K562 (cell line): ENCODE measurements at places on chromosomes 12 and 14. TPM values are rescaled to one million over a fixed set of nuclear protein-coding genes. Genes with fewer than 3 reads are reported as not detected.
A peak's percentile ranks its signal among the peaks of the same experiment; 100 is the strongest.

- no peaks in the 10 kb centered on the region for H3K27me3 ChIP-seq
- H3K4me3 ChIP-seq: no peak overlapping the region
- H3K4me1 ChIP-seq: no peaks in the 10 kb centered on the region
Measured at GRCh38 chr12:89461649-89462612, 62.7 kb downstream of the GALNT4 start.

PLCZ1 gene
- total RNA-seq: not detected in 2 replicates

SPTB gene
- total RNA-seq: 40.1 and 45.9 TPM in 2 replicates

NOVA1 gene
- not detected in 2 replicates for total RNA-seq

DNA sequence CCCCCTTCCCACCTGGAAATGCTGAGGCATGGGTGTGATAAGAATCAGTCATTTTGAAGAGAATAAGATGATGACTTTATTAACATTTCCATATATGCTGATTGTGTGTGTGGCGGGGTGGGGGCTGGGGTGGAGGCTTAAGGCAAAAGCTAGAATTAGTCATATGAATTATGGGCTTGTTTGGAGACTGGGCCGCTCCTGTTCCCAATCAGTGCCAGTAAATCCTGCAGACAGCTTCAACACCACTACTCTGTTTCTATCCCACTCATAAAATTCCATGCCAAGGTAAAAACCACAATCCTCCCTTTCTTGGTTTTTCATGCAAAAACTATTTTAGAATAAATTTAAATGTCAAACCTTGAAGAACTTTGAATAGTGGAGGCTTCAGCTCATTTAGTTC lies 29.9 kb upstream of the SLC38A2 start:
- H3K27ac ChIP-seq: no peak overlapping the region
- H3K4me3 ChIP-seq: no peak overlapping the region
- no peaks in the 10 kb centered on the region for H3K36me3 ChIP-seq
- peaks cover 8% of the 10 kb centered on the region for H3K4me1 ChIP-seq

DNA sequence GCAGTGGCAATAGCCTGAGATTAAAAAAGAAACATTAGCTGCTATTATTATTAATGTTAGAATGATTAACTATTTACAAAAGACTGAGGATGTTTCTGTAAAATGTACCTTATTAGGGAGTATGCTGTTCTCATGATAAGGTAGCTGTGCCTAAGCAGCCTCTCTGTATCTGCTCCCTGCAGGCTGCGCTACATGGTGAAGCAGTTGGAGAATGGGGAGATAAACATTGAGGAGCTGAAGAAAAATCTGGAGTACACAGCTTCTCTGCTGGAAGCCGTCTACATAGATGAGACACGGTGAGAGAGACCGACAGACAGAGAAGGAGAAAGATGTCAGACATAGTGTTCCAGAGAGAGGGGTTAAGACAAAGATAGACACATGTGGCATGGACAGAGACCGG lies 17.4 kb downstream of the PDE1B start:
- H3K4me3 ChIP-seq: no peak overlapping the region
- peak; percentile 29 for DNase-seq
- peaks cover 35% of the 10 kb centered on the region for H3K27me3 ChIP-seq
- H3K27ac ChIP-seq: no peak overlapping the region

DNA sequence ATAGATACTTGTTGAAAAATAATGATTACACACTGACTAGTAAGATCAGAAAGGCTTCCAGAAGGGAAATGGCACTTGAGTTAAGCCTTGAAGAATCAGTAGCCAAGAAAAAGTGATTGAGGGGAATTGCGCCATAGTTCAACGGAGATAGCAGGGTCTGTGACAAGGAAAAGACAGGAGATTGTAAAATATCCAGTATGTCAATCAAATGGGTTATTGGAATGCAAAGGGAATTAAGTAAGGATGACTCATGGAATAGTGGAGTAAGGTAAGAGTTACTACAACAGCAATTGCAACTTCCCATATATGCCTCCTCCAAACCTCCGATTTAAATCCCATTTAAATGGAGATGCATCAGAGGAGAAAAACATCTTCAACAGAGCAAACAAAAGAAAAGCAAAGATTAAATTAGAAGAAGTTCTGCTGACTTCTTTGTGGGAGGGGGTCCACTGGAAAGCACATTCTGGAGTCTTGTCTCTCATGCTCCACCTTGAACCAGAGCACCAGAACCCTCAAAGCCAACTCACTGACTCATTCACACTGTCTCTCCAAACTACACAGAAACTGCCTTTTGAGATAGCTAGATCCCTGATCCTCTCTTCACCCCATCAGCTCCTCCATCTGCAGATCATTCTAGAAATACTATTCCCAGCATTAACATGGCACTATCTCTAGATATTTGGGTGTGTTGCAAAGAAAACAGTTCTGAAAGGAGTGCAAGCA lies 138.2 kb downstream of the NUAK1 start:
- H3K4me1 ChIP-seq: no peaks in the 10 kb centered on the region
- no peaks in the 10 kb centered on the region for H3K36me3 ChIP-seq
- no peak for DNase-seq
- no peak overlapping the region for H3K27ac ChIP-seq
- H3K27me3 ChIP-seq: peaks cover 7% of the 10 kb centered on the region; the same call in 1 of the 2 replicates

GRCh38 chr14:59846595-59846994 lies 24.0 kb downstream of the RTN1 start:
- no peak for DNase-seq
- H3K27ac ChIP-seq: no peak overlapping the region
- H3K36me3 ChIP-seq: no peaks in the 10 kb centered on the region
- no peaks in the 10 kb centered on the region for H3K27me3 ChIP-seq
- H3K4me3 ChIP-seq: no peak overlapping the region
- no peaks in the 10 kb centered on the region for H3K4me1 ChIP-seq

DNA sequence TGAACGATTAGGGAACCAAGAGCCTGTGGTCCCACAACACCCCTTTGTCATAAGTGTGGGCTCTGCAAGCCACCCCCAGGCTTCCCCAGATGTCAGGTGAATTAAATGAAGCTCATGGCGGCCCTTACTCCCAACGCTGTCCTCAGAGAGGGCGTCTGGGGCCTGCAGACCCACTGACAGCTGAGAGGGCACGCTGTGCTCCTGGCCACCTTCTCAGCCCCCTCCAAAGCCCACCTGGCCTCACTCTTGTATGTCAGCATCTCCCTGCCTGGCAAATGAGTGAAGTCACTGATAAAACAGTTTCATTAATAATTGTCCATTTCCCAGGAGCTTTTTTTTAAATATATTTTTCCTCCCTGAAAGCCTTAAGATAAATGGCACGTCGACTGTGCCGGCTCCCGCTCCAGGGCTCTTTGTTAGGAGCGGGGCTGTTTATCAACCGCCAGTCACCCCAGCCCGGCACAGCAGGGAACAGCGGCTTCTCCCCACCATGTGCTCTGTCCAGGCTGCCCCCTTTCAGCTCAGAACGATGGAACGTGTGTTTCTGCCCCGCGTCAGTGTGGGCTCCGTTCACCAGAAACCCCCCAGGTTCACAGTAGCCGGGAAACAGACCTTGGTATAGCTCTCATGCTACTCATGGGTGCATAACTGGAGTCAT lies 94.7 kb upstream of the SFSWAP start:
- no peak overlapping the region for H3K27ac ChIP-seq
- H3K4me3 ChIP-seq: no peak overlapping the region
- peaks cover 48% of the 10 kb centered on the region for H3K27me3 ChIP-seq
- H3K36me3 ChIP-seq: no peaks in the 10 kb centered on the region
- no peak for DNase-seq

CRIP1 gene
- 0.58 and 0.98 TPM in 2 replicates for total RNA-seq

GRCh38 chr12:107178776-107179175 lies 85.4 kb upstream of the CRY1 start:
- H3K27ac ChIP-seq: no peak overlapping the region
- H3K4me3 ChIP-seq: no peak overlapping the region
- no peak for DNase-seq

DNA sequence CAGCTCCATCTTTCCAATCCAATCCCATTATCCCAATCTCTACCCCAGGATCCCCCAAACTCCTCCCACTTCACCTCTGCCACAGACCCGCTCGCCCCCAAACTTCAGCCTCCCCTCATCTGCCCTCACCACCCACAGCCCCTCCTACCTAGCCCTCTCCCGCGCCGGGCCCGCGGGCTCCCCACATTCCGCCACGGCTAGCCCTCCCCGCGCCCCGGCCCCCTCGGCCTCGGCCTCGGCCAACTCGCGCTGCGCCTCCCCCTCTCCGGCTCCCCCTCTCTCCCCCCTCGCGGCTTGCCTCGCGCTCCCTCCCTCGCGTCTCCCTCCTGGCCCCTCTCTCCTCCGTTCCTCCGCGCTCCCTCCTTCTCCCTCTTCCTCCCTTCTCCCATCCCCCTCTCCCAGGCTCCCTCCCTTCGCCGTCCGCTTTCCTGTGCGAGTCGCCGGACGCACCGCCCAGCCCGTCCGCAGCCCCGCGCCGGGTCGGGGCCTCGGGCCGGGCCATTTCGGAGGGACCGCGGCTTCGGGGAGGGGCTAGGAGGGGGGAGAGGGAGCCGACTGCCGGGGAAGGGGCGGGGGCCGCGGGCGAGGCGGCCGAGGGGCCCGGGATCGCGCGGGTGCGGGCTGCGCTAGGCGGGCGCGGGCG lies at the start of gene ATN1:
ATN1 (plus strand) TSS at position 581 of the 643 bp plus-strand sequence. CDS start 6,043 bp downstream, outside the sequence.
- H3K36me3 ChIP-seq: peaks cover 10% of the 10 kb centered on the region; the same call in 1 of the 3 replicates
- peak; percentile 72 for DNase-seq
- H3K4me3 ChIP-seq: peak within 1 kb of the TSS; percentile 76

GRCh38 chr12:2248901-2249381 lies 196.2 kb downstream of the CACNA1C start:
- H3K36me3 ChIP-seq: no peaks in the 10 kb centered on the region
- H3K4me1 ChIP-seq: no peaks in the 10 kb centered on the region
- H3K4me3 ChIP-seq: no peak overlapping the region
- DNase-seq: no peak
- no peak overlapping the region for H3K27ac ChIP-seq

- no peak for DNase-seq
- H3K4me1 ChIP-seq: peaks cover 49% of the 10 kb centered on the region
- no peak overlapping the region for H3K27ac ChIP-seq
- no peak overlapping the region for H3K4me3 ChIP-seq
Measured at GRCh38 chr12:104727726-104728465, 230.2 kb downstream of the SLC41A2 start.

GRCh38 chr12:114735011-114735410 lies 51.0 kb upstream of the TBX3 start:
- no peak overlapping the region for H3K27ac ChIP-seq
- peaks cover 35% of the 10 kb centered on the region for H3K27me3 ChIP-seq
- H3K4me3 ChIP-seq: no peak overlapping the region
- no peak for DNase-seq
- H3K36me3 ChIP-seq: no peaks in the 10 kb centered on the region
- H3K4me1 ChIP-seq: no peaks in the 10 kb centered on the region

SERPINA9 gene
- not detected in 2 replicates for total RNA-seq

GRCh38 chr12:16349131-16349460 lies 1.7 kb downstream of the MGST1 start:
- peaks cover 5% of the 10 kb centered on the region; the same call in 1 of the 3 replicates for H3K36me3 ChIP-seq
- peak overlapping the region; percentile 81 for H3K27ac ChIP-seq
- DNase-seq: peak; percentile 6
- no peaks in the 10 kb centered on the region for H3K27me3 ChIP-seq
- peaks cover 3% of the 10 kb centered on the region; the same call in 1 of the 2 replicates for H3K4me1 ChIP-seq

GRCh38 chr12:22084852-22085251 lies 38.8 kb downstream of the CMAS start:
- H3K4me3 ChIP-seq: no peak overlapping the region
- H3K27ac ChIP-seq: no peak overlapping the region
- peaks cover 11% of the 10 kb centered on the region; the same call in 2 of the 3 replicates for H3K4me1 ChIP-seq
- no peaks in the 10 kb centered on the region for H3K36me3 ChIP-seq
- H3K27me3 ChIP-seq: no peaks in the 10 kb centered on the region
- no peak for DNase-seq

DNA sequence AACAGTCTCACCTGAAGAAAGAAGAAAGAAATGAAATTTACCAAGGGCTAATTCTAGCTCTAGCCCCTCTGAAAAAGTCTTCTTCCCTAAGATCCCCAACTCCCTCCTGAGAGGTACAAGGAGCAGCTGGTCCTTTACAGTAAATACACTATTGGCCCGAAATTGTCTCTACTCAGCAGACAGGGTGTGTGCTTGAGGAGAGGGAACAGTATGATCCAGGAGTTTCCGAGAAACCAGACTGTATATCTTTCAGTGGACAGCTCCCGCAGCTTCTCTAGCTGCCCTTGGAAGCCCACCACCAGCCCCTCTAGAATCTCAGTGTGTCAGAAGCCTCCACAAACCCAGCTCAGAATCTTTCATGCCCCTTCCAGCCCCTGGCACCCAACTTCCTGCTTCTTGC lies 8.1 kb downstream of the GPR84 start:
- no peaks in the 10 kb centered on the region for H3K27me3 ChIP-seq
- no peak overlapping the region for H3K4me3 ChIP-seq
- DNase-seq: no peak
- peaks cover 69% of the 10 kb centered on the region for H3K4me1 ChIP-seq
- H3K27ac ChIP-seq: peak overlapping the region; percentile 60
- peaks cover 13% of the 10 kb centered on the region; the same call in 2 of the 3 replicates for H3K36me3 ChIP-seq

GPD1 gene
- 0.55 and 0.67 TPM in 2 replicates for total RNA-seq

DNA sequence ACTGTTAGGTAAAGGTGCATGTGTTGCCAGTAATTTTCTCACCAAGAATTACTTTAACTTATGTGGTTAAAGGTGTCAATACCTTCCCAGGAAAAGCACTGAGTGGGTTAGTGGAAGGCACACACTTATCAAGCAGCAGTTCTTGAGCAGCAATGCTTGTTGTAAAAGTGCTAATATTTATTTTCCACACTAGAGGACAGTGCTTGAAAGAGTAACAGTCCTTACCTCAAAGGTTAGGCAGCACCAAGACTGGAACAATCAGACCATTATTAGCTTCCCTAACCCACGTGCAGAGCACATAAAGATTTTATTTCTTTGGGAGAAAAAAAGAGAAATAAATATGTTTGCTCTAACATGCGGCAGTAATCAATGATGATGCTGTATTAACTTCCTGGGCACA lies 48.8 kb upstream of the KRR1 start:
- no peak overlapping the region for H3K27ac ChIP-seq
- no peaks in the 10 kb centered on the region for H3K36me3 ChIP-seq
- no peak overlapping the region for H3K4me3 ChIP-seq
- DNase-seq: no peak

DNA sequence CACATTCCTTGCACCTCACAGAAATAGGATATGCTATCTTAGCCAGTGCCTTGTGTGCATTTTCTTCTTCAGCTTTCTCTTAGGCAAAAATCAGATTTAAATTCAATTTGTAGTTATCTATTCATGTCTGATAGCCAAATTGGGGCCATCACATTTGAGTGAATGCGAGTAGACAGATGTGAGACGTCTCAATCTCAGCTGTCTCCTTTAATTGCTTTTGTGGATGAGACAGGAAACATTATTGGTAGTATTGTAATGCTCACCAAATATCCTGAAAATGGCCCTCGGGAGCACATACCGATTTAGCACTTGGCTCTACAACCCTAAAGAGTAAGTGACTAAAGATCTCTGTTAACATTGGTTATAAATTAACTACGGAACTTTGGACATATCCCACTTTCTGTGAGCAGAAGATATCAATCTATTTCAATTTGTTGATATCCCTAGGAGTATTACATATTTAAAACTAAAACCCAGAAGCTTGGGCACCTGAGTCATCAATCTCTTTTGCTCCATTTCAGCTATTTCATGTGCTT lies 1012.5 kb upstream of the TMEM132C start:
- no peak for DNase-seq
- no peak overlapping the region for H3K27ac ChIP-seq
- no peaks in the 10 kb centered on the region for H3K4me1 ChIP-seq
- no peaks in the 10 kb centered on the region for H3K27me3 ChIP-seq
